ENCODE measurements at places on chromosomes 3 and 15.

DNA sequence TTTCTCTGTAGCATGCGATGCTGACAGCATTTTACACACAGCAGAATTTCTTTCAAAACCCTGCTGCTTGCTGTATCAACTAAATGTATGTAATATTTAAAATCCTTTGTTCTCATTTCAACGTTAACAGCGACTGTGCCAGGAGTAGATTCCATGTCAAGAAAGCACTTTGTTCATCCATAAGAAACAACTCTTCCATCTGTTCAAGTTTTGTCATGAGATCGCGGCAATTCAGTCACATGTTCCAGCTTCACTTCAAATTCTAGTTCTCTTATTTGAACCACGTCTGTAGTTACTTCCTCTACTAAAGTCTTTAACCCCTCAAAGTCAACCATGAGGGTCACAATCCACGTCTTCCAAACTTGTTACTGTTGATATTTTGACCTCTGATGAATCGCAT is 50.6 kb downstream of the SMARCC1 start:
- DNase-seq = no peak

- DNase-seq = no peak
Measured at GRCh38 chr3:130084436-130084980, 2.9 kb downstream of the ALG1L2 start.

DNA sequence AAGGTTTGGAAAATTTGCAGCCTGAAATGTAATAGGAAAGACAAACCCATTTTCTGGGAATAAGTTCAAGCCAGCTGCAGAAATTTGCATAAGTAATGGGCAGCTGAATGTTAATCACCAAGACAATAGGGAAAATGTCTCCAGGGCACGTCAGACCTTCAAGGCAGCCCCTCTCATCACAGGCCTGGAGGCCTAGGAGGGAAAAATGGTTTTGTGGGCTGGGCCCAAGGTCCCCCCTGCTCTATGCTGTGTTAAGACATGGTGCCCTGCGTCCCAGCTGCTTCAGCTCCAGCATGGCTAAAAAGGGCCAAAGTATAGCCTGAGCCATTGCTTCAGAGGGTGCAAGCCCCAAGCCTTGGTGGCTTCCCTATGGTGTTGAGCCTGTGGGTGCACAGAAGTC is 164.7 kb upstream of the TSPAN3 start:
- no peak for DNase-seq

DNA sequence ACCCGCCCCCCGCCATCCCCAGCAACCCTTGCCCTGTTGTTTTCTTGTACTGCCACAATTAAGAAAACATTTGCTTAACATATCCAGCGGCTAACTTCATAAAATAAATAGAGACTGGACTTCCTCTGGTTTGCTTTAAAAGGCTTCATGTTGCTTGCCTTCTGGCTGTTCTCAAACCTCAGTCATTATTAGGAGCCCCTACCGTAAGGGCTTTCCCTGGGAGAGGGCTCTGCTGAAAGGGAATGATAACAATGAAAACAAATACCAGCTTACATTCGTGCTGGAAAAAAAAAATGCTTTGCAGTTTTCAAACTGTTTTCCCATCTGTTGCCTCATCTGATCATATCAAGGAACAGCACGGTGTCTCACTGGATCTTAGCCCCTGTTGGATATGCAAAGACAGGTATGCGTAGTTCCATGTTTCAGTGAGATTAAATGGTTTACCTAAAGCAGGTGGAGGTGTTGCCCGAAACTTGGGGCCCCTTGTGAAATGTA is 77.2 kb upstream of the VGLL4 start:
- DNase-seq = no peak

Measured in CD4-positive, alpha-beta T cell treated with Interleukin-10 for 1 hour (primary cell).